CD4-positive, alpha-beta T cell treated with Interleukin-12 subunit alpha and Interleukin-12 subunit beta, for 1 hour (primary cell): ENCODE measurements at places on chromosomes 1 and 21.

- no peak for DNase-seq
These were observed 37.4 kb downstream of the PHC2 start for GRCh38 chr1:33393524-33393923.

- no peak for DNase-seq
These were observed 138.4 kb downstream of the NOS1AP start for GRCh38 chr1:162207862-162208261.

DNA sequence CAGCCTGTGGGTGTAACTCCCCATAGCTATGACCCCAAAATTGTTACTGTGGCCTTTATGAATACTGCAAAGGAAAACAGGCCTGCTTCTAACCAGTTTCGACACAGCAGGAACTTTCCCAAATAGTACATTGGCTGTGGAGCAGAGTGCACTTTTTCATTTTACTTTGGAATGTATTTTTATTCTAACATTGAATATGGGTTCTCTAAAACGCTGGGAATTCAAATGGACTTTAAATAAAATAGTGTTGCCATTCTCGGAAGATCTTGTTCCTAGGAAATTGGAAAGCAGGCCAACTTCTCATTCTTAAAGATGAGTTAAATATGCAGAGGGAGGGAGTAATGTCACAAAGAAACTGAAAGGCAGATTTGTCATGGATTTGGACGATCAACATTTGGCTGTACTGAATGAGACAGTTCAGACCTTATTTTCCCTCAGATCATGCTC lies 39.6 kb upstream of the ARHGAP29 start:
- DNase-seq, result no peak

GRCh38 chr1:39164256-39164655 lies 40.2 kb upstream of the MACF1 start:
- DNase-seq, result no peak

GRCh38 chr1:165153182-165153581 lies 203.3 kb downstream of the LMX1A start:
- no peak for DNase-seq

DNA sequence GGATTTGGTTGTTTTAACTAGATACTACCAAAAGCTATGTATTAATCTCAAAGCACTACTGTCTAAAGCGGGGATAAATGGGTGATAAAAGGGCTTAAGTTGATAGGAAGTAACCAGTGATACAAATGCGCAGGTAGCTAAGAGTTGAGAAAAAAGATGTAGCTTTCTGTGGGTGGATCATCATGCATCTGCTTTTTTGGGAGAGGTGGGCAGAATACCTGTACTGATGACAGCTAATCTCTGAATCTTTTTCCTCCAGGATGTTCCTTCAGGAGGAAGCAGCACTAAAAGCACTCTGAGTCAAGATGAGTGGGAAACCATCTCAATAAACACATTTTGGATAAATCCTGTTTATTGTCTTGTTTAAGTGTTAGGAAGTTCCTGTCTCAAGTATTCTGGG lies 1.2 kb downstream of the RPS27 start:
- DNase-seq, result no peak

DNA sequence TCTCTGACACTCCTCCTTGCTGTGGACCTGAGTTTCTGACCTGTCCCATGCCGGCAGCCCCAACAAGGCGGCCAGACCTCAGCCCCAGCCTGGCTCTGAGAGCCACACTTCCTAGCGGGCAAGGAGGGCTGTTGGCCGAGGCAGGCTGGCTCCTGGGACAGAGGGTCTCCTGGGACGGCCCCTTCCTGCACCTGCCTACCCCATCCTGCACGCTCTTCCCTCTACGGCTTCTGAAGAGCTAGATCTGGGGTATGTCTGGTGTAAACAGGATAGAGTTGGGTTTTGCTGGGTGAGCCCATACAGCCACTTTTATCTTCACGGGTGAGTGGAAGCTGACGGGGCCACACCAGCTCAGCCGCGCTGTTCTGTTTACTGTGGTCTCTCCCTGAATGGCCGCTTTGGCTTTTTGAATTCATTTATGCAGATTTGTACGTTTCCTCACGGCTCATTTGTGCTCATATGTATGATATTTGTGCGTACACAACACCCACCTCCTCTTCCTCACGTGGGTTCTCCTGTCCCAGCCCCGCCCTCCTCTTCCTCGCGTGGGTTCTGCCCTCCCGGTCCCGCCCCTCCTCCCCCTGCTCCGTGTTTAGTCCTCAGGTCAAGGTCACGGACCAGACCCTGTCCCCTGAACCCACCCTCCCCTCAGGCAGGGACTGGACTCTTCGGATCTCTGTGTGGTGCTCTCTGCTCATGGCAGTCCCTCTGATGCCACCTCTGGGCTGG lies 34.7 kb upstream of the POFUT2 start:
- peak; percentile 12 for DNase-seq

DNA sequence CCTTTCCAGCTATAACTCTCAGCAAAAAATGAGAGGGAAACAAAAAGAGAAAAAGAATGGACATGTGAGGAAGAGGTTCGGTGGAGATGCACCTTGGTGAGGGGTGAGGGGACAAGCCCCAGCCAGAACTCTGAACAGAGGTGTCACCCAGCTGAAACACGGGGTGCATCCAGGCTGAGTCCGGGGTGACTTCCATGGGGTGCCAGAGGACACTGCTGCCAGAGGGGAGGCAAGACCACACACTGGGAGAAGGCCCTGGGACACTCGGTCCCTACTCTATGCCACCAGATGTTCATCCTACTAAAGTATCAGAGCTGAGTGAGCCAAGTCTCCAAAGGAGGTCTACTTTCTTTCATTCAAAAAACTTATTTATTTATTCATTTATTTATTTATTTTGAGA lies 36.1 kb upstream of the PPP1R15B start:
- no peak for DNase-seq

GRCh38 chr1:1161683-1162079 lies 12.0 kb upstream of the TTLL10 start:
- no peak for DNase-seq

DNA sequence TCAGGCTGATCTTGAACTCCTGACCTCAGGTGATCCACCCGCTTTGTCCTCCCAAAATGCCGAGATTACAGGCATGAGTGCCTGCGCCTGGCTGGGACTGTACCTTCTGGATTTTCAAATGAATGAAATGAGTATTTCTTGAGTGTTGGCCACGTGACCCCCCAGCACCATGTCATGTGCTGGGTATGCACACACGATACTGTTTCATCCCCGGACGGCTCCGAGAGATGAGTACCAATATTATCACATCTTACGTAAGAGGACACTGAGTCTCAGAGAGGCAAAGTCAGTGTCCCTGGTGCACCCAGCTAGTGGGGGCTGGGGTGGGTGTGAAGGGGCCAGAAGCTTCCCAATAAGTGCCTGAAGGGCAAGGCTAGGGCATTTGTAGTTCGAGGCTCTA lies 780 bp upstream of the CROCC start:
- no peak for DNase-seq
